ENCODE measurements at places on chromosomes 5 and 9.

- no peak for DNase-seq
These were observed 4.8 kb downstream of the CCDC69 start for GRCh38 chr5:151219138-151219537.

DNA sequence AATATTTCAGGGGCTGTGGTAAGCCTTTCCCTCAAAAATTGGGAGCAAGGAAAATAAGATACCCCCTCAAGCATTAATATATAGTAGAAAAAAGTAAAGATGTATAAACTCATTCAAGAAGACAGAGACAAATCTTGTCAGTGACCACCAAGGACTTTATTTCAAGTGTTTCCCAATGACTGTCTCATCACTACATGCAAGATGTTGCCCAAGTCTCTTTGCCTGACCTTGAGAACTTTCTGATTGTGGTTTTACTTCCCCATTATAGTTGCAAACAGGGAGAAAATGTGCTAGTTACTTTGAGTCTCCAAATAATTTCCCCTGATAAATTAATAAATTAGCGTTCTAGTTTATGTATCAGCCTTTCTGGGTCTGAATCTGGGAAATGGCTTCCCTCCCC is 4.0 kb upstream of the SLC46A2 start:
- DNase-seq, result no peak

DNA sequence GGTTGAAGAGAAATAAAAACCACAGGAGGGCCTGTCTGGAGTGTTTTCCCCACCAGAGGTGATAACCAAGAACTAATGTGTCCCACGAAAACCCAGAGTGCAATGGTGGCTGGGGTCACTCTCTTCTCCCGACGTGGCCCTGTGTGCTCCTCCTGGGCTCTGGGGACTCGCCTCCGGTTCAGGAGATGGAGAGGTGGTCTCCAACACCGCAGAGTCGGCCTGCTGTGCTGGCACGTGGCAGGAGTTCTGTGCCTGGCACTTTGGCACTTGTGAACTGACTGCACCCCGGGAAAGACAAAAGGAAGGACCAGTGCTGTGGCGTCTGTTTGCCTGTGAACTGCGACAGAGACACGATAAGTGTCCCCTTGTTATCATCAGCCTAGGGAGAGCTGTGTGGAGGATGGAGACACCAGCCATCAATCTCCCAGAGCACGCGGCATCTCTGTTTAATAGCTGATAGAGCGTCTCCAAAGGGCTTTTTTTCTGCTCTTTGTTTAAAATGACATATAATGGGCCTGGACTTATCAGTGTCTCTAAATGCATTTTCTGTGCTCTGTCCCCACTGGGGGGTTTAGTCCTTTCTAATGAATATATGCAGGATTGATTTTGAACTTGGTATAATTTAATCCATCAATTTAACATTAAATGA is 98.3 kb downstream of the MRPL36 start:
- no peak for DNase-seq

DNA sequence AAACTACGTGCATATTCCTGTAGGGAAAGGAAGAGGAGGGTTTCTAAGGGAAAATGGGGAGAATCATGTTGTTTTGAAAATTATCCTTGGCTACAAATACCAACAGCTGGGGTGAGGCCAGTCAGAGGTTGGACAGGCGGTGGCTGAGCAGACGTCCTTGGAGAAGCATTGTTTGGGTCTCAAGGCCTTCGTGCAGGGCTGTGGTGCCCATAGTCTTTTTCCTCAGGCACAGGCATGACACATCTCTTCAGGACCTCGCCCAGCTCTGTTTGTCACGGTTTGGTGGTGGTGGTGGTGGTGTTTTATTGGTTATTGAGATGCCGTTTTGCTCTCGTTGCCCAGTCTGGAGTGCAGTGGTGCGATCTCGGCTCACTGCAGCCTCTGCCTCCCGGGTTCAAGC is 27.8 kb upstream of the EGFL7 start:
- DNase-seq, result no peak

- no peak for DNase-seq
These were observed 566.4 kb downstream of the EFNA5 start for GRCh38 chr5:107104040-107104995.

GRCh38 chr9:113215132-113215531 is 5.9 kb downstream of the FKBP15 start:
- no peak for DNase-seq

- DNase-seq, result no peak
These were observed 68.2 kb downstream of the MELK start for GRCh38 chr9:36640771-36641381.

DNA sequence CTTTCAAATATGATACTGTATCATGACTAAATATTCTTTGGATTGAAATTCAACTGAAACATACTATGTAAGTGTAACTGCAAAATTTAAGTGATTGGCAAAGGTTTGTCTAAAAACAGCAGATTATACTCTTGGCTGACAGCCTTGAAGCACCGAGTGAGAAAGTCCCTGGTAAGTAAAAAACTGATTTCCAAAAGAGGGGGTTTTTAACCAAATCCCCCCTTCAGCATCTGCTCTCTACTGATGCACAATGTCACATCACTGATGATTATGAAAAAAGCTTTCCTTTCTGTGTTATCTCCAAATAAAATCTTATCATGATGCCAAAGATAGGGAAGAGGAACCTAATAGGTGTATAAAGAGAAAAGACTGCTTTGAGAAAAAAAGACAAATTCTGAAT is 141.0 kb downstream of the MEF2C start:
- no peak for DNase-seq

All from GM04503 (cell line).